ENCODE measurements at places on chromosomes 13 and 19.

DNA sequence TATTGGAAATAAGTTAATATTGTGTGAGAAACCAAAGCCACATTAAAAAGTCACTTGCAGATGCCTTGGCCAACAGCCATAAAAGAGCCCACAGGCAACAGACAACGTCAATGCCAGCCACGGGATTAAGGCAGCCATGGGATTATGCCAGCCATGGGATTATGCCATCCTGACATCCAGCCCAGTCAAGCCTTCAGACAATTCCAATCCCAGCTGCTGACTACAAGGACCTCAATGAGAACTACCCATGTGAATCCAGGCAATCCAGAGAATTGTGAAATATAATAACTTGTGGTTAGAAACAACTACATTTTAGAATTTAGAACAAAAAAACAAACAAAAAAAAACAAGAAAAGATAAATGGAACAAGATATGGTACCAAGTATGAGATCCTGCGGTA, 356.6 kb downstream of the EFNB2 start:
- no peak for DNase-seq

GRCh38 chr19:40596608-40597328, 4.4 kb upstream of the LTBP4 start:
- DNase-seq = peak; percentile 38

GRCh38 chr19:48489608-48490216, 20.5 kb downstream of the CYTH2 start:
- peak; percentile 35 for DNase-seq

- no peak for DNase-seq
Observed at GRCh38 chr13:50456111-50456510, 387.4 kb downstream of the DLEU7 start.

DNA sequence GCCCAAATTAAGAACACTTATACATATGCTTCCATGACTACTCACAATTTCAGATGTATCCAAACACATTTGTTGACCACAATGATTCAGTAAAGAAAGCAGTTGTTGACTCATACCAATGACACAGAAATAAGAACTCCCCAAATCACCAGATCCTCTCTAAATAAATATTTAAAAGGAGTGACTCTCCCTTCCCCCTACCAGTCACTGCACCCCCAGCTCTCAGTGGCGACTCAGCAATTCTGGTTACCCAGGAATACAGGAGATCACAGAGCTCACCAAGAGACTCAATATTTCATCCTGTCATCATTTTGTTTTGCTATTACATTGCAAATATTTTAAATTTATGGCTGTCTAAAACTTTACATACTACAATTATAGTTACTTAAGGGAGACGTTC, 131.5 kb downstream of the RGCC start:
- peak; percentile 96 for DNase-seq

DNA sequence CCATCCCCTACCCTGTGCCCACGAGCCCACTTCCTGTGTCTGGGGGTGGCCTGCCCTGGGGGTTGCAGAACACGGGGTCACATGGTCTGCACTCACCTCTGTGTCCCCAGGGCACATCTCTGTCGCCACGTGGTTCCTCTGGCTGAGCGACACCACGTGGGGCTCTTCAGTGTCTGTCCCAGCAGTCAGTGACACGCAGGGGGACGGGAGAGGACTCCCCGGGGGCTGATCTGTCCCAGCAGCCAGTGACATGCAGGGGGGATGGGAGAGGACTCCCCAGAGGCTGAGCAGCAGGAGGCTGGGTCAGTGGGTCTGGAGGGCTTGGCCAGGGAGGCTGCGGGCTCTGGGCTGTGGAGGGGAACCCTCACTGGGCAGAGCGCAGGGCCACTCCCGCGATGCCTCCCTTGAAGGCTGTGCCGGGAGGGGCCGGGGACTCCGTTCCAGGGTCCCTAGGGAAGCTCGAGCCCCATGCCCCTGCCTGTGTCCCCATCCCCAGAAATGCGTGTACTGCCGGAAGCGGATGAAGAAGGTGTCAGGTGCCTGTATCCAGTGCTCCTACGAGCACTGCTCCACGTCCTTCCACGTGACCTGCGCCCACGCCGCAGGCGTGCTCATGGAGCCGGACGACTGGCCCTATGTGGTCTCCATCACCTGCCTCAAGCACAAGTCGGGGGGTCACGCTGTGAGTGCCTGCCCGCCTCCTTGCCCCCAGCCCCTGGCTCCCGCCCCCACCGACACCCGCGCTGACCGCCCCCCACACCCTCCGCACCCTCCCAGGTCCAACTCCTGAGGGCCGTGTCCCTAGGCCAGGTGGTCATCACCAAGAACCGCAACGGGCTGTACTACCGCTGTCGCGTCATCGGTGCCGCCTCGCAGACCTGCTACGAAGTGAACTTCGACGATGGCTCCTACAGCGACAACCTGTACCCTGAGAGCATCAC, 174.8 kb downstream of the KDM4B start:
- DNase-seq = no peak

Measured in fibroblast of skin of right quadriceps (primary cell).